Right renal pelvis (tissue), 4 donors: ENCODE measurements at places on chromosomes 7 and 10. TPM values are rescaled to one million over a fixed set of nuclear protein-coding genes. Genes with fewer than 3 reads are reported as not detected.

DNA sequence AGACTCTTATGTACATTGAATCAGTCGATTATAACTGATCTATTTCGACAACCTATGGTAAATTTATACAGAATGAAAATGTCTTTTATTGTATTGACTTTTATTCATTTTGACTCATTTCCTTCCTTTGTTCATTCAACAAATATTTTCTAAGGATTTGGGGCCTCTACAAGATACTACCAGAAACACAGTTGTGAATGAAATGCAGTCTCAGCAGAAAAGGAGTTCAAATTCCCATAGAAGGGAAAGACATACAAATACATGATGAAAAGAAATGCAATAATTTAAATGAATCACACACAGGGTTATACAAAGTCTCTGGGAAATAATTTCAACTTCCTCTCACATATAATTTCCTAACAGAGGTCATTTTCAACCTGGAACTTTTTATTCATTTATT lies 134.0 kb upstream of the SEMA3A start:
- no peak for DNase-seq

GRCh38 chr7:100568896-100569844 lies 4.5 kb downstream of the SAP25 start:
- no peak for DNase-seq

- DNase-seq, result no peak
Measured at GRCh38 chr10:580778-581177, 108.7 kb downstream of the DIP2C start.

ZNF467 gene
- 25.5 TPM for polyA plus RNA-seq

- no peak for DNase-seq
Measured at GRCh38 chr10:14414901-14415300, 84.2 kb upstream of the FRMD4A start.

- DNase-seq, result no peak
Measured at GRCh38 chr10:77925795-77926565, 575 bp downstream of the DLG5 start.

GPR22 gene
- 0.26 TPM for polyA plus RNA-seq

ARHGEF35 gene
- polyA plus RNA-seq, result 23.3 TPM

- no peak for DNase-seq
Measured at GRCh38 chr10:124918191-124918830, 23.6 kb upstream of the ZRANB1 start.

DNA sequence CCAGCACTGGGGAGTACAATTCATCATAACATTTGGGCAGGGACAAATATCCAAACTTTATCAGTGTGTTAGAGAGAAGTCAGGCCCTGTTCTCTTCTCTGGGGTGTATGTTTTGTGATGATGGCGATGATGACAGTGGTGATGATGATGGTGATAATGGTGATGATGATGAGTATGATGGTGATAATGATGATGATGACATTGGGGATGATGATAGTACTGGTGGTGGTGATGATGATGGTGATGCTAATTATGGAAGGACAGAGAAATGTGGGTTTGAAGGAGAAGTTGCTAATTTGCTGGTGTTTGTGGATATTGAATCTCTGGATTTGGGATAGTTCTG lies 64.0 kb downstream of the CAMK1D start:
- DNase-seq, result no peak

- DNase-seq, result no peak
Measured at GRCh38 chr10:124648738-124649137, 95.4 kb downstream of the FAM53B start.

- no peak for DNase-seq
Measured at GRCh38 chr7:95238252-95238943, 85.9 kb downstream of the PON1 start.

OGDHL gene
- 46.1 TPM for polyA plus RNA-seq

- DNase-seq, result no peak
Measured at GRCh38 chr7:111568870-111569462, 6.7 kb upstream of the IMMP2L start.

DNA sequence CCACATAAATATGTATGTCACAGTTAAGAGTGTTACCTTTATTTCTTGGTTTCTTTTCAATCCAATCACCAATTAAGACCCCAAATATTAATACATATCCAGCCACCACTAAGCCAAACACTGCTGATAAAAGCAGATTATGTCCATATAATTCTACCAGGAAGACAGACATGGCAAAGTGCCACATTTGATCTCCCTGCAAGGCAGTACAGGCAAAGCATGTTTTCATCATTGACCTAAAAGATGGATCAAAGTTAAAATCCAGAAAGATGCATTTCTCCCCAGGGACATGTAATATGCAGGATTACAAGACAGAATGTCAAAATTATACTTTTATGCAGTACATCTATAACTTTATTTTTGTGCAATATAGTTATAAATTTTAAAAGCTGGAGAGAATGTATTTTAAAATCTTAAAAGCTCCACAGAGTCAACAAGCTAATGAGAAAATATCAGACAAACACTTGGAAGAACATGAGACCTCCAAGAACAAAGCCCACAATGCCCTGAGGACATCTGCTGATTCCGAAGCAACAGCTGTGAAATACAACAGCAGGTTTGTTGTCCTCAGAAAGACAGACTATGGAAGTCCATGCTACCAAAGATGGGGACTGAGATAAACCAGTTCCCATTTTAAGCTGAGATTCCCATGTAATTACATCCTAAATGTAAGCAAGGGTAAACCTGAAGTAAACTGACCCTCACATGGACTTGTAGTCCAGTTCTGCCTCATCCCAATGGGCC lies 54.5 kb upstream of the TOMM7 start:
- no peak for DNase-seq
